ENCODE measurements at places on chromosomes 11 and 22.
A peak's percentile ranks its signal among the peaks of the same experiment; 100 is the strongest.

DNA sequence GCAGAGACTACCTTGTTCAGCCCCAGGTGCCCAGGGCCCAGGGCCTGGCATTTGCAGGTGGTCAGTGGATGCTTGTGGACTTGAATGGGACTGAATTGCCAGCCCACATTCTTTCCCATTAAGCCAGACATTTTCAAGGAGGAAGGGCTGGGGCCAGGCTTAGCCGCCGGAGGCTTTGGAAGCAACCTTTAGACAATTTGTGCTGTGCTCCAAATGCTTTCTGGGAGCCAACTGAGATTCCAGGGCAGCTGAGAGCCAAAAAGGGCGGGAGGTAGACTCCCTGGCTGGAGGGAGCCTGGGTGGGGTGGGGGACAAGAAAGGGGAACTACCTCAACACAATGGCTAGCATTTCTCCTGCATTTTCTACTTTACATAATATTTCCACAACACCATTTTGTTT, 54.8 kb upstream of the TIMP3 start:
- DNase-seq = no peak

GRCh38 chr11:117684111-117684510, 112.9 kb downstream of the DSCAML1 start:
- DNase-seq = no peak

- DNase-seq = no peak
These were observed 38.9 kb downstream of the LIMK2 start for GRCh38 chr22:31250740-31251600.

- DNase-seq = no peak
These were observed 56.8 kb upstream of the LRRC55 start for GRCh38 chr11:57124917-57125316.

- DNase-seq = no peak
These were observed 1.8 kb upstream of the PKNOX2 start for GRCh38 chr11:125162743-125163142.

DNA sequence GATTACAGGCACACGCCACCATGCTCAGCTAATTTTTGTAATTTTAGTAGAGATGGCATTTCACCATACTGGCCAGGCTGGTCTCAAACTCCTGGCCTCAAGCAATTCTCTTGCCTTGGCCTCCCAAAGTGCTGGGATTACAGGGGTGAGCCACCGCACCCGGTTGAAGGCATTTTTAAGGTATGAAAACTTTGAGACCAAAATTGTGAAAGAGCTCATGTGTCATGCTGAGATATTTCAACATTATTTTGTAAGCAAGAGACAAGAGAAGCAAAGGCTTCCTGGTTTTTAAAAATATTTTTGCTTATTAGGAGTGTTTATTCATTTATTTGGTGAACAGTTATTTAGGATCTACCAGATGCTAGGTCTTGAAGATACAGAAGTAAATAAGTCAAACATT, 6.8 kb downstream of the NHERF4 start:
- DNase-seq = no peak

GRCh38 chr11:66855574-66856495, 1.0 kb upstream of the LRFN4 start:
- DNase-seq = peak; percentile 58

DNA sequence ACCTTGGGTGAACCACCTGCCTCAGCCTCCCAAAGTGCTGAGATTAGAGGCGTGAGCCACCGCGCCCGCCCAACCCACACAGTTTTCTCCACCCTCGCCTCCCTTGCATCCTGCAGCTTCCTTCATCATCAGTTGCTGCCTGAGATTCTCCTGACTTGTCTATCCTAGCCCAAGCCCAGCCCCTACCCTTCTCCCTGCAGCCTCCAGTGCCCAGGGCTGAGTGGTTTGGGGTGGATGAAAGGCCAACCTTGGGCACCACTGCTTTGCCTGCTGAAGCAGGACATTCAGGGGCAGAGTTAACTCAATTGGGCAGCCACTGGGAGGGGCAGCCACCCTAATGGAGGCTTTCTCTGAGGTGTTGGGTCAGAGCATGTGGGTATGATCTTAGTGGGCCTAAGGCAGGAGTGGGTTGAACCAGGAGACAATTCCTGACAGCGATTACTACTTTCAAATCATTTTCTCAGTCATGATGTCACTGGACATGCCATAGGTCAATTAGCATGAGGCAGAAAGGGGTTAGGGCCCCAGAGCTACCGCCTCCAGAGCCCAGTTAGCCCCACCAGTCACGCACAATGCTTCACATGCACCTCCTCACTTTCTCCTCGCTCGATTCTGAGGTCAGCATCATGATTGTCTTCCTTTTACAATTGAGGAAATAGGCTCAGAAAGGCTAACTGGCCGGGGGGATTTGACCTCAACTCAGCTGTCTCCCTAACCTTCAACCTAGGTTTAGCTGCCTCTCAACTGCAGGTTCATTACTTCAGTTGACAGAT, 1.0 kb upstream of the FKBP2 start:
- no peak for DNase-seq

DNA sequence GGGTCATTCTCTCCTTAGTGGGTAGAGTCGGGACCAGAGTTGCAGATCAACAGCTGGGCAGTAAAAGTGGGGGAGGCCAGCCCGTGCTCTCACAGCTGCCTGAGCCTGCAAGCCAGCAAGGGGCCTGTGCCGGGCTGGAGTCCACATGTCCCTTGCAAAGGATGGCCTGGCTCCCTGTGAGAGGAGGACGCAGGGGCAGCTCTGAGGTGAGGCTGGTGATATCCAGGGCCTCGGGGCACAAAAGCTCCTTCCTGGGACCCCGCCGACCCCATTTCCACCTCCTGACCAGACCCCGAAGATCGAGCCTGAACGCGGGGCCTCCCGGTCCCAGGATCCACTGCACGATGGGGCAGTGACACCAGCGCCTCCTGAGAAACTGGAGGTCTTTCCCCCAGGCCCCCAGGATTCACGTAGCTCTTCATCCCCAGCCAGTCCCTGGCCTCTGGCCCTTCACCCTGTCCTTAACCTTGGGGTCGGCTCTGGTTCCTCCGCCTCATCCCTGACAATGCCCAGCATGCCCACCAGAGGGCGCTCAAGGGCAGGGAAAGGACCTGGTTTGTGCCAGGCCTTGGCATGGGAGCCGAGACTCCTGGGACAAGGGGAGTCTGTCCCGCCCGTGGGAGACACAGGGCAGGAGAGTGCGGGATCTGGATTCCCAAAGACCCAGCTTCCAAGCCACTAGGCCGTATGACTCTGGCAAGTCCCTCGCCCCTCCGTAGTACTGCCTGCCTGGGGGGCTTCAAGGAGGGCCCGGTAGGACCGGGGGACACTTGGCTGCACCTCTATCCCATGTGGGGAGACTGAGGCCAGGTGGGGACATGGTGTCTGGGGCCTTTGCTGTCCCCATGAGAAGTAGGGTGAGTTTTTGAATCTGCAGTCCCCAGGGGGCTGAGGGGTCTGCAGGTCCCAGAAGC, 17.8 kb upstream of the WNT7B start:
- DNase-seq = peak; percentile 74

- no peak for DNase-seq
These were observed 674.7 kb downstream of the TBC1D22A start for GRCh38 chr22:47437110-47437509.

DNA sequence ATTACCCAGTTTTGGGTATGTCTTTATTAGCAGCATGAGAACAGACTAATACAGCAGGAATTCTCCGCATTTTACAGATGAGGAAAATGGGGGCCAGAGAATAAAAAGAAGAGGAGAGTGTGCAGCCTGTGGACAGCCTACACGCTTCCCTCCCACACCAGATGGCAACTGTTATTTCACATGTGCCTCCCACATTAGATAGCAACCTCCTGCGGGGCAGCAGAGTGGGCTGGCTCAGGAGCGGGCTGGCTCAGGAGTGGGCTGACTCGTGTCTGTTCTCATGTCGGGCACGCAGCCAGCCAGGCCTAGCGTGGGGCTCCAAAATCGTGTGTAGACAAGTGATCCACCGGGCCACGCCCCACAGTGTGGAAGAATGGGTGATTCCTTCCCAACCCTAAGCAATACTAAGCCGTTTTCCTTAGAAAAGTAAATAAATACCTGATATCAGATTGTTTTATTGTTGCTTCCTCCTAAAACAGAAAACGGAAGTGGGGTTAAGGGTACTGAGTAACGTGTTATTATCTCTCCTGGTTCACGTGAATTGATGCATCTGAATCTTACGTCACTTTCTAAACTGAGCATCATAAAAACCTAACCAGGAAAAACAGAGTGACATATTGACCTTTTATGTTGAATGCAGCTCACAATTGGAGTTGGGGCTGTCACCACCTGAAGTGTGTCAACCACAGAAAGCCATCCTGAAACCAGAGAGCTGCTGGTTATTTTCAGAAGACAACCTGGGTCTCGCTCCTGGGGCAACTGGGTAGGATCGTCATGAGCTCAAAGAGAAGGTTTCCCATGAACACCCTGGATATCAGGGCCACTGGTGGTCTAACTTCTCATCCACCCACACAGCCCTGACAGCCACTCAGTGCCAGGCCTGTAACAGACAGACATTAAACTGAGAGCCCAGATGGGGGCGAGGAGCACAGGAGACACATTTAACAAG, 3.3 kb downstream of the TTLL1 start:
- DNase-seq = no peak

GRCh38 chr11:108364159-108364558, 103.2 kb downstream of the C11orf65 start:
- no peak for DNase-seq

DNA sequence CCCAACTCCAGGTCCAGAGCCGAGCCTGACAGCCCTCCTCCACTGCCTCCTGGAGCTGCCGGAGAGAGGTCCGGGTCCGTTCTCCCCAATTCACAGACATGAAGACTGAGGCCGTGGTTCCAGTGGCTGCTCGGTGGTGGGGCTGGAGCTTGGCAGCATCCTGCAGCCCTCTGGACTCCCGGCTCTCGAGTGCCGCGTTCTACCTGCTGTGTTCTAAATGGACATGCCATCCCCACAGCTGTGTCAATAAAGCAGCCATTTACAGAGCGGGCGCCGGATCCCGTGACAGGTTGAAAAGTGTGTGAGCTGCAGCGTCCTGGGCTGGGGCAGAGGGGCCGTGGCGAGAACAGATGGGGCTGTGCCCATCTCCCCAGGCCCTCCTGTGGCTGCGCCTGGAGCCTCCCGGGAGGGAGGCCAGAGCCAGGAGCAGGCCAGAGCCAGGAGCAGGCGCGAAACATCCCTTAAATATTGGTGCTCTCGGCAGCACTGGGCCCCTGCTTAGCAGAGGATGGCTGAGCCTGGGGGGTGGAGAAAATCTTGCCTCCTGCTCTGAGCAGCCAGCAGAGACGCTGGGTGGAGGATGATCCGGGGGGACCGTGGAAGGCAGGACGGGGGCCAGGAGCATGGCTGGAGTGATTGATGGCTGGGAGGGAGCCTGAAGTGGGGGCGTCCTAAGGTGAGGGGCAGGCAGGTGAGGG, 46.2 kb downstream of the FLRT1 start:
- no peak for DNase-seq

GRCh38 chr11:112504056-112504455, 243.4 kb upstream of the PLET1 start:
- DNase-seq = no peak

- no peak for DNase-seq
These were observed 218.8 kb downstream of the CTTN start for GRCh38 chr11:70616938-70617654.

GRCh38 chr11:69878144-69878883, 59.1 kb upstream of the FGF3 start:
- no peak for DNase-seq

DNA sequence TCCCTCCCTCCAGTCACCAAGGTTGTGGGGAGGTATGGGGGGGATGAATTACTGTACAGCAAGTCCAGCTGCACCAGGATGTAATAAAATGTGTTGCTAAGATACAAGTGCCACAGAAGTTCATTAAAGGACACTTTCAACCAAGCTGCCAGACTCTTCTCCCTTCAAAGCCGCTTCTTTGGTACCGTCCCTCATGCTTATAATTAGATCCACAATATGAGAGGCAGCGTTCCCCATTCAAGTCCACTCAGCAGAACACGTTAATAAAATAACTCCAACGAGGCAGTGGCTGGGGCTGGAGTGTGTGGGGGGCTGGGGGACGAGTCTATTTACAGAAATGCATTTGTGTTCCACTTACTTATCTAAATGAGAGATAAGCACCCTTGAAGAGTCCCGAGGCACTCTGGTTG, 14.7 kb downstream of the PHF21B start:
- no peak for DNase-seq

DNA sequence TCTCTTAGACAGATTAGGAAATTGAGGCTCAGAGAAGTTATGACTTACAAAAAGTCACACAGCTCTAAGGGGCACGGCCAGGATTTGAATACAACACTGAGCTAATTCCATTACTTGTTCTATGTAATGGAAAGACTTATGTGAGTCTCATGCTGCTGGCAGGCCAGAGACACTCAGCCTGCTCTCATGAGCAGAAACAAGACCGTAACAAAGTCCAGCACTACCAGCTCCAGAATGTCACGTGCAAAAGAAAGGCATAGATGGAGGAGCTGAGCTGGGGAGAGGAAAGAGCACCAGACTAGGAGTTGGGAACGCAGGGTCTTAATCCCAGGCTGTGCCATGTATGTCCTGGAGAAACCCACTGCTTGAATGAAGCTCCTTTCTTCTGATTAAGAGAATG, 1.8 kb downstream of the CHRDL2 start:
- DNase-seq = no peak

- no peak for DNase-seq
These were observed 3.7 kb upstream of the DBX1 start for GRCh38 chr11:20163783-20164481.

DNA sequence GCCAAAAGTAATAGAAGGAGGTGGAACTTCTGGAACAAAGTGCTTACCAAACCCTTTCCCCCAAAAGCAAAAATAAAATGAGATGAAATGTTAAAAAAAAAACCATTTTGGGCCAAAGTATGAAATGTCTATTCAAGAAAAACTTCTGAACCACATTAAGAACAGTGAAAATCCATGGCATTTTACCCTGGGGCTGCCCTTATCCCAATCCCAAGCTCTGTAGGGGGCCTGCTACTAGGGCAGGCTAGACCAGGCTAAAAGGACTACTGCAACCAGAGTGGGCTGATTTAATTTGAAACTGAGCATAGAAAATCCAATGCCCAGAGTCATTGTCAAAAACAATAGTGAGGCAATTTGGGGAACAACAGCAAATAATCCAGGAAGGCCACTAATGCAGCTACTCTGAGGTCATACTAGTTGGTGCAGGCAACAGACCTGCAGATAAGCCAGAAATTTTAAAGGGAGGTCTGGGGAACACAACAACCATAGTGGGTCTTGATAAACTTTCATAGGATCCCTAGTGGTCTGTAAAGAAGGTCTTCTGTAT, 99.4 kb downstream of the RELT start:
- DNase-seq = no peak

- DNase-seq = no peak
These were observed 46.9 kb downstream of the GAS2 start for GRCh38 chr11:22713336-22713735.

DNA sequence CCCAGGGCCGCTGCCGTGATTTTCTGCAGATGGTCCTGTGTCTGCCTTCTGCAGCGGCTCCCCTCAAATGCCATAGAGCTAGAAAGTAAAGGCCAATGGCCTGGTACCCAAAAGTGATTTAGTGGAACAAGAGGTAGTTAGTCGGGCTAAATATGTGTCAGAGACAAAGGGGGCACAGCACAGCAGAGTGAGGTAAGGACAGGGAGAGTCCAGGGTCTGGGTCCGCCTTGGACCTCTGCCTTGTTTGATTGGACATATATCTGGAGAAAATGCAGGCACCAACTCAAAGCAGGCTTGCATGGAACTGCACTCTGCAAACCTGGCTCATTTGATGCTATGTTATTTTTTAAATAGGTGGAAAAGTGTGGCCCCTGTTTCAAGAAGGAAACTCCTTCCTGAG, 249.6 kb upstream of the B3GAT1 start:
- no peak for DNase-seq

GRCh38 chr11:8354622-8355415, 91.1 kb upstream of the LMO1 start:
- no peak for DNase-seq

Measured in activated gamma-delta T cell treated with anti-CD3 and anti-CD28 coated beads, Interleukin-2, amount 50 U/mL, for 16 hours (primary cell).